Left renal cortex interstitium (tissue), 4 donors: ENCODE measurements at places on chromosomes 7 and 10. TPM values are rescaled to one million over a fixed set of nuclear protein-coding genes. Genes with fewer than 3 reads are reported as not detected.

DNA sequence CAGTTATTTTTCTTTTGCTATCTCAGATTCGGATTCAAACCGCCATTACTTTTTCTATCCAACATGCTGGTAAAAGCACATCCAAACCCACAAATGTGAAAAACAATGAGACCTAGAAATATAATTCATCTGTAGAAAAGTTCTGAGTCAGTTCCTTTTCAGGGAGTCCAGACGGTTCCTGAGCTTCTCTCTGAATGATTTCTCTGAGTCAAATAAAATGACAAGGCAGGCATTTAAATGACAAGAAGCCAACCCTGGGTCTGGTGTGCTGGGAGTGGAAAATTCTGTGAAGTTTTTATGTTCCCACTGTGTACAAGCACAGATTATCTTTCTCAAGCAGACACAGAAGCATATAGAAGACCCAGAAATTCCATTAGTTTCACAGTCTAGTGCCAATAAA lies 96.3 kb upstream of the ANKRD1 start:
- no peak for DNase-seq

- no peak for DNase-seq
Observed at GRCh38 chr10:6365384-6365783, 162.7 kb downstream of the PFKFB3 start.

The ACTR3C gene
- 7.5 TPM for polyA plus RNA-seq

GRCh38 chr10:114408112-114408967 lies 4.0 kb upstream of the AFAP1L2 start:
- DNase-seq = no peak

GRCh38 chr10:112208997-112209396 lies 25.4 kb upstream of the GPAM start:
- no peak for DNase-seq

The ACSM6 gene
- polyA plus RNA-seq = 0.47 TPM

DNA sequence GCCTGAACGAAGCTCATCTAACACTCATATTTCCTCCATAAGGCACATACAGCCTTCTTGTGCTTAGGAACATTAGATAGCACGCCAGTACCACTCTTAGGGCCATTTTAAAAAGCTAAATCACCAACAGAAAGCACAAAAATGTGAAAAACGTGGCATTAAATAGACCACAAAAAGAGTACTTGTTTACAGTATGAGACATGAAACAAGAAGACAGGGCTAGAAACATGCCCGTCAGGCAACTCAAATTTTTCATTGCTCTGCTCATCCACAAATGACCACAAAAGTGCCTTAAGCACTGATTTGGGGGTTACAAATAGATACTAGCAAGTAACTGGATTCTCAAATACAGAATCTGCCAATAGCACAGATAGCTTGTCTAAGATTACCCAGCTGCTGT lies 67.8 kb downstream of the ELMO1 start:
- no peak for DNase-seq

The NKX2-3 gene
- polyA plus RNA-seq = not detected

DNA sequence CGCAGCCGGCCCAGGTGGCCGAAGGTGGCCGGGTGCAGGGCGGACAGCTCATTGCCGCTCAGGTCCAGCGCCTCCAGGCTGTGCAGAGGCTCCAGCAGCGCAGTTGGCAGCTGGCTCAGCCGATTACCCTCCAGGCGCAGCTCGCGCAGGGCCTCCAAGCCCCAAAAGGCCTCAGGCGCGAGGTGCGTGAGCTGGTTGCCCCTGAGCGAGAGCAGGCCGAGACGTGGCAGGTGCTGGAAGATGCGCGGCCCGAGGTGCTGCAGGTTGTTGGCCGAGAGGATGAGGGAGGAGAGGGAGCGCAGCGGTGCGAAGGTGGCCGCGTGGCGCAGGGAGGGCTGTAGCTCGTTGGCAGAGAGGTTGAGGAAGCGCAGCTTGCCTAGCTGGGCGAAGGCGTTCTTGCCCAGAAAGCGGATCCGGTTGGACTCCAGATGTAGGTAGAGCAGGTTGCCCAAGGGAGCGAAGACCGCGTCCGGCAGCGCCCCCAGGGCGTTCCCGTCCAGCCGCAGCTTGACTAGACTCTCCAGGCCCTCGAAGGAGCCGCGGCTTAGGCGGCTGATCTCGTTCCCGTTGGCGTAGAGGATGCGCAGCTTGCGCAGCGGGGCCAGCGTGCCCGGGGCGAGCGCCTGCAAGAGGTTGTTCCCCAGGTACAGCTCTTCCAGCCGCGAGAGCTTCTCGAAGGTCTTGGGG lies 923 bp downstream of the TRIL start:
- DNase-seq = no peak

The UPK3B gene
- polyA plus RNA-seq = 4.2 TPM

The SPDYE5 gene
- polyA plus RNA-seq = 0.76 TPM

The NEBL gene
- polyA plus RNA-seq = 87.0 TPM

DNA sequence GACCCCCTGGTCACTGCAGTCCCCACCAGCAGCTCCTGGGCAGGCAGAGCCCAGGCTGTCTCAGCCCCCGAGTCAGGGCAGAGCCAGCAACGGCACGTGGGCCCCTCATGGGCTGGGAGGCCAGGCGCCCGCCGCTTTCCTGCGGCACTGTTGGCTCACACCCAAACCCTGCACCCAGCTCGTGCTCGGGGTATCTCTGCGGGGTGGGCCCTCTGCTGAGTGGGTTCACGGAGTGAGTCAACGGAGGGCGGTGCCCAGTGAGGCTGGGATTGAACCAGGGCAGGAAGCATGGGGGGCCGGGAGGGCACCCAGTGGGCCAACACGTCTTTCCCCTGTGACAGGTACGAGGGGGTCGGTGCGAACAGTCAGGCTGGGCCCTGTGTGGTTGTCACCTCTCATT lies 28.9 kb downstream of the ADAP1 start:
- no peak for DNase-seq

DNA sequence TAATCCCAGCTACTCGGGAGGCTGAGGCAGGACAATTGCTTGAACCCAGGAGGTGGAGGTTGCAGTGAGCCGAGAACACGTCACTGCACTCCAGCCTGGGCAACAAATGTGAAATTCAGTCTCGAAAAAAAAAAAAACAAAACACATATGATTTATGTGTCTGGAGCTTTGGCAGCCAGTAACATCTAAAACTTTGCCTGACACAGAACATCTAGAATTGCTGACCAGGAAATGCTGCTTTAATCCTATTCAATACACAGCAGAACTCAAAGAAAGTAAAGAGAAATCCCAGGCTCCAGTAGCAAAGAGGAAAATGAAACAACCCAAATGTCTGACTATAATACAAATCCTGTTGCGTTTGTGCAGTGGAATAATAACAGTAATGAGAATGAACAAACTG lies 4.5 kb upstream of the CCDC6 start:
- DNase-seq = no peak

DNA sequence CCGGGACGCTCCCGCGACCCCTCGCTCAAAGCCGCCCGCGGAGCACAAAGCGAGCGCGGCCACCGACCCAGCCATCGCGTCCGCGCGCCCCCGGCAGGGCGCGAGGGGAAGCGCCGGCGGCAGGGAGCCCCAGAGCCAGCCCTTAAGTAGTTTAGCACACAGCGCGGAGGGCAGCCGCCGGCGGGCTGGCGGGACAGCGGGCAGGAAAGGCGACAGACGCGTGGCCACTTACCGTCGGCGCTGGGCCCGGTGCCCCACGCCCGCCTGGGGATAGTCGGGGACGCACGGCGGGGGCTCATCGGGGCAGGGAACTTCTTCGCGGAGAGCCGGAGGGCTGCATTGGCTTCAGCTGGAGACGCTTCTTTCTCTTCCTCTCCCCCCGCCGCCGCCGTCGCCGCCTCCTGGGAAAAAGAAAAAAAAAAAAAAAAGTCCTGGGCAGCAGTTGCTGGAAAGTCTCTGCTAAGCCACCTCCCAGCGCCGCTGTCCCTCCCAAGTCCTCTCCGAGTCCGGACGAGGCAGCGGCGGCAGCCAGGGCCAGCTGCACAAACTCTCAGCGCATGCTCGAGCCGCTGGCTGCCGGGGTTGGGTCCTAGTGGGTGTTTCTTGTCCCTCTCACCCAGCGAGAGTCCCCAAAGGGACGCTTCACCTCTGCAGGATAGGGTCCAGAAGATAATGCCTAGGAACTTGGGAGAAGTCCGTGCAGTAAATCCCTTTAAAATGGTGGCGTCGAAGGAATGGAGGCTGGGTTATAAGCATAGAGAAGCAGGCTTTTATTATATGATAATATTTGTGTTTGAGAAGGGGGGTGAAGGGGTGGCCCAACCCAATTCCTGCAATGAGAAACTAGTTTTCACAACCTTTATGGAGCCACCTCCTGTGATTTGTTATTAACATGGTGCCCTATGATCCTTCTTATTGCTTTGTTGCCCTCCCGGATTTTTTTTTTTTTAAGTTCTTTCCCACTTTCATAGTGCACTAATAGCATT lies at the start of gene TSPAN12:
Gene TSPAN12 (minus strand): TSS at position 557 of the 986 bp plus-strand sequence. CDS start 1,381 bp downstream, outside the sequence.
- peak; percentile 81 for DNase-seq

- DNase-seq = no peak
Observed at GRCh38 chr7:121480058-121480457, 84.0 kb upstream of the FAM3C start.

GRCh38 chr10:114266521-114266920 lies 27.5 kb downstream of the VWA2 start:
- DNase-seq = no peak

The ADAMTS14 gene
- 0.96 TPM for polyA plus RNA-seq

The ELFN1 gene
- polyA plus RNA-seq = 20.6 TPM

DNA sequence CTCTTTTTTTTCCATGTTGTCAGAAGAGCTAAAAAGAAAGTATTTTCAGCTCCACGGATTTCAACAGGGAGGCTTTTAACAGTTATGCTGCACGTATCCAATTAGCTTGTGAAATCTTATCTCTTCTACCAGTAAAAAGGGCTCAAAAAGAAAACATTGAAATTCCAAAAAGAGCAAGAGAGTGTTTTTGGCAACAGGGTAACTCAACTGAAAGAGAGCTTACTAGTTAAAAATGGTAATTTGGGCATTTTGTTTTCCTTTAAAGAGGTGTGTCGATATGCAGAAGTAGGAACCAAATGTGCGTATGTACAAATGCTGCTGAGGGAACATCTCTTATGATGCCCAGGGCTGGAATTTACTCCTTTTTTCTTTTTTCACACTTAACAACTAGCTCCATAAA lies 292.8 kb downstream of the PRKG1 start:
- no peak for DNase-seq

DNA sequence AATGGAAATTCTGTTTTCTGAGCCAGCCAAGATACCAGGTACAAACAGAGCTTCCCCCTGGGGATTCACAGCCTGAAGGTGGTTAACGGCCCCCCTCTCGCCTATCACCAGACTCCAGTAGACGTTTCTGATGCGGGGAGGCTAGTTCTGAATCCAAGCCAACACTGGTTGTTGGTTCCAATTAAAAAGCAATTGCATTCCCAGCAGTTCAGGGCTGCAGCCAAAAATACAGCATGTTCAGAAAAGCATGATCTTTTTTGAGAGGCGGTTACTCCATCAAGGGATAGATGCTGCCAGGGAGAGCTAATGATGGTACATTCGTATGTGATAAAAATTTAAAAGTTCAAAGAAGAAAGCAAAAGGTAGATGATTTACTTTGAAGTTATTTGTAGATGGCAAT lies 481.0 kb downstream of the GALNT17 start:
- DNase-seq = no peak
